ENCODE measurements at places on chromosomes 5 and 9.

DNA sequence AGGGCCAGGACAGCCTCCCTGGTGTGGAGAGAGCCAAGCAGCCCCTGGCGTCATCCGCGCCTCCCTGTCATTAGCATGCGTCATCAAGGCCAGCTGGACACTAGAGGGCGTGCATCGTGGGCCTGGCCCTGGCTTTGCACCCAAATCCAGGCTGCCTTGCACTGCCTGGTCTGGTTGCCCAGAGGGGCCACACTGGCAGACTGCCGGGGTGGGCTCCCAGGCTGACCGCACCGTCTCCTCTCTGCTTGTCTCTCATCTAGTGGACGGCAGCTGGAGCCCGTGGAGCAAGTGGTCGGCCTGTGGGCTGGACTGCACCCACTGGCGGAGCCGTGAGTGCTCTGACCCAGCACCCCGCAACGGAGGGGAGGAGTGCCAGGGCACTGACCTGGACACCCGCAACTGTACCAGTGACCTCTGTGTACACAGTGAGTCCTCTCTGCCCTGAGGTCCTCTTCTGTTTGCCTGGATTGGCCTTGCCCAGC, 29.0 kb downstream of the HK3 start:
- DNase-seq: no peak

GRCh38 chr5:38853753-38854470, 8.1 kb downstream of the OSMR start:
- DNase-seq: peak; percentile 99

DNA sequence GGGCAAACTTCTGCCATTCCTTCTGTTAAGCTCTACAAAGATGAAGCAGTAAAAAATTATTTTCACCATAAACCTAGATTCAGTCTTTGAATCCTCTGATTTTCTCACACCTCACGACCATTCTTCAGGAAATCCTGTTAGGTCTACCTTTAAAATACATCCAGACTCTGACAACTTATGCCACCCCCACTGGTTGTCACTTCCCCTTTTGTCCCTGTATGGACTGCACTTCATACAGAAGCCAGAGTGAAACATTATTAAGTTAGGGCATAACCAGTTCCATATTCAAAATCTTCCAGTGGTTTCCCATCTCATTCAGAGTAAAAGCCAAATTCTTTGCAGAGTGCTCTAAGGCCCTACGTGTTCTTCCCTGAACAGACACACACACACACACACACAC, 499.8 kb downstream of the RASEF start:
- DNase-seq: no peak

DNA sequence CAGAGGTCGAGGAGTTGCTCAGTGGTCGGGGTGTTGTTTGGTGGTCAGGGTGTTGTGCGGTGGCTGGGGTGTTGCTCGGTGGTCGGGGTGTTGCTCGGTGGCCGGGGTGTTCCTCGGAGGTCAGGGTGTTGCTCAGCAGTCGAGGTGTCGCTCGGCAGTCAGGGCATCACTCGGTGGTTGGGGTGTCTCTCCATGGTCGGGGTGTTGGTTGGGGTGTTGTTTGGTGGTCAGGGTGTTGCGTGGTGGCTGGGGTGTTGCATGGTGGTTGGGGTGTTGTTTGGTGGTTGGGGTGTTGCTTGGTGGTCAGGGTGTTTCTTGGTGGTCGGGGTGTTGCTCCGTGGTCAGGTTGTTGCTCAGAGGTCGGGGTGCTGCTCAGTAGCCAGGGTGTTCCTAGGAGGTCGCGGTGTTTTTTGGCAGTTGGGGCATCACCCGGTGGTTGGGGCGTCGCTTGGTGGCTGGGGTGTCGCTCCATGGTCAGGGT, 11.0 kb upstream of the GPSM1 start:
- no peak for DNase-seq

DNA sequence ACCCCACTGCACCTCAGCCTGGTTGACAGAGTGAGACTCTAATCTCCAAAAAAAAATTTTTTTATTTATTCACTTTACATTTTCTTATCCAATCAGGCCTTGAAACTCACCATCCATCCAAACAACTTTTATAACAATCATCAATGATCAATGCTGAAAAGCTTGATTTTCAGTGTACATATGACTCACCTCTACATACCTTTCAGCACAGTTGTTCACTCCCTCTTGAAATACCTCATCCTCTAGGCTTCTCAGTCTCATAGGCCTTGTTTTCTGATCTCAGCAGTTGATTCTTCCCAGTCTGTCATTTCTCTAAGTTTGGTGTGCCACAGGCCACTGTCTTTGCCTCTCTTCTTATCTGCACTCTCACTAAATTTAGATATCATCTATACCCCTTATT, 36.2 kb downstream of the GRIN3A start:
- no peak for DNase-seq
